ENCODE measurements at places on chromosomes 7 and 10.

DNA sequence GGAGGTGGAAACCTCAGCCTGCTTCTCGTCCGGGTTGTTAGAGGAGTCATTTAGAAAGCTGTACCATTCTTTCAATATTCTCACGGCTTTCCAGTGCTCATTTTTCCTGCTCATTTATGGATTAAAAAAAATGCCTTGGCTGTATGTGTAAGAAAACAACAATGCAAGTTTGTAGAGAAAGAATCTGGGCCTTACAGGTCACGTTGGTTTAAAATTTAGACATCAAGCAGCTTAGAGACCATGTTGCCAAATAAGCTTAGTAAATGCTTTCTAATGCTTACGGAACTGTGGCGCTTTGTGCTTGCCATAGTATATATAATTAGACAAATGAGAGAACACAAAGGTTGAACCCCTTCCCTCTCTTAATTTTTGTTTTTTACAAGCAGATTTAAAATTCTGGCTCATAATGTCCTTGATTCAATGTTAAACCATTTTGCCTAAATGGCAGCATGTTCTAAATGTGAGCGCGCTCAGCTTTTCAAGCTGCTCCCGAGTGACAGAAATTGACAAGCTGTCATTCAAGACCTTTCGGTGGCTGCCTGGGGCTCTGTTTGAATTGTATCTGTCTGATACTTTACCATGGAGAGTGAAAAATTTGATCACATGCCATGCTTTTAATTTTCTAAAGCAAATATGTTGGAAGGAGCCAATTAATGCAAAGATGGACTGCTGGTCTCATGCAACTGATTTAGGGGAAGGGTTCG, 1.1 kb downstream of the ARMS2 start:
- DNase-seq = no peak

- no peak for DNase-seq
Measured at GRCh38 chr10:107280293-107280692, 115.8 kb upstream of the SORCS1 start.

GRCh38 chr7:108270385-108271015, 140.3 kb upstream of the LAMB4 start:
- no peak for DNase-seq

DNA sequence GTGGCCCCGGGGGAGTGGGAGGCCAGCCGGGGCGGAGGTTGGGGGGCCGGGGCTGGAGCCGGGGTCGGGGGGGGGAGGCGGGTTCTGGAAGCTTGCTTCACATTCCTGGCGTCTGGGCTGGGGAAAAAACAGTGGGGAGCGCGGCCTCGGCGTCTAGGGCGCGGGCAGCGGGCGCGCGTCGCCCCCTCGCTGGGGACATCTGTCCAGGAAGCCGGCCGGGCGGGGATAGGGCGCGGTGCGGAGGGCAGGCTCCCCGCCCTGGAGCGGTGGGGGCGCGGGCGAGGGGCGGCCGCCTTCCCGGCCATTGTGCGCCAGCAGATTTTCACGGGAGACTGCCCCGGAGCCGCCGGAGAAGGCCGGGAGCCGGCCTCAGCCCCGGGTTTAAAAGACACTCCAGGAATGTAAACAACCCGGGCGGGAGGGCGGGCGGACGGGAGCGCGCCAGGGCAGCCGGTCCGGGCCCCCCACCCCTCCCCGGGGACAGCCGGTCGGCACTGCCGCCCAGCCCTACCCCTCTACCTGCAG, 1.4 kb downstream of the ZMIZ1 start:
- peak; percentile 23 for DNase-seq
